ENCODE measurements at places on chromosomes 13 and 19. TPM values are rescaled to one million over a fixed set of nuclear protein-coding genes. Genes with fewer than 3 reads are reported as not detected.

The CADM4 gene
- 47.0 TPM for polyA plus RNA-seq

The ELANE gene
- polyA plus RNA-seq = not detected

The FCAR gene
- not detected for polyA plus RNA-seq

The SIGLEC10 gene
- 0.34 TPM for polyA plus RNA-seq

The CABP5 gene
- not detected for polyA plus RNA-seq

The RETN gene
- not detected for polyA plus RNA-seq

The KLK6 gene
- 30.3 TPM for polyA plus RNA-seq

The ZNF284 gene
- polyA plus RNA-seq = 1.2 TPM

The FGF14 gene
- polyA plus RNA-seq = 0.47 TPM

The IL11 gene
- 0.37 TPM for polyA plus RNA-seq

The MUC16 gene
- polyA plus RNA-seq = not detected

The ELOF1 gene
- polyA plus RNA-seq = 72.4 TPM

The STOML3 gene
- not detected for polyA plus RNA-seq

The TNFRSF19 gene
- 10.1 TPM for polyA plus RNA-seq

The MIDN gene
- polyA plus RNA-seq = 21.3 TPM

- DNase-seq = no peak
These were observed 4.6 kb downstream of the NFIC start for GRCh38 chr19:3370728-3371591.

DNA sequence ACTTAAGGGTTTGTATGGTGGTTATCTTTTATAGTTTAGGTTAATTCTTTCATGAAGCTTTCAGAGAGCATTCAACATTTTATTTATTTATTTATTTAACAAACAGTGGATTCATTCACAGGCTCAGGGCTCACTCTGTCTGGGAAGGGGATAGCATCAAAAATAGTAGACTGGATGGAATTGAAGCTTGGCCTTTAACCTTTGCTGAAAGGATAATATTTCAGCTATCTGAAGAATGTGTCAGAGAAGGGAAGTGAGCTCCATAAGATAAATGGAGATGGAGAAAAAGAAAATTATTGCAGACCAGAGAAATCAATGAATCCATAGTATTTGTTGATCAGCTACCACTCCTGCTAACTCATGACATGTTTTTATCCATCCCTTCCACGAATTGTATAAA lies 305.6 kb downstream of the COG6 start:
- no peak for DNase-seq

- no peak for DNase-seq
These were observed 11.3 kb downstream of the C19orf25 start for GRCh38 chr19:1467490-1468273.

GRCh38 chr13:32893176-32893575 lies 123.0 kb upstream of the KL start:
- no peak for DNase-seq

- no peak for DNase-seq
These were observed 143.2 kb downstream of the SLITRK5 start for GRCh38 chr13:87814403-87814802.

GRCh38 chr13:35995136-35995535 lies 136.0 kb downstream of the DCLK1 start:
- no peak for DNase-seq

- DNase-seq = peak; percentile 17
These were observed 26.8 kb upstream of the MTIF3 start for GRCh38 chr13:27476943-27477703.

GRCh38 chr19:13169769-13170168 lies 19.6 kb downstream of the IER2 start:
- no peak for DNase-seq

- DNase-seq = no peak
These were observed 36.8 kb upstream of the DPRX start for GRCh38 chr19:53594811-53595509.

- no peak for DNase-seq
These were observed 60.0 kb downstream of the VWA8 start for GRCh38 chr13:41900918-41901317.

DNA sequence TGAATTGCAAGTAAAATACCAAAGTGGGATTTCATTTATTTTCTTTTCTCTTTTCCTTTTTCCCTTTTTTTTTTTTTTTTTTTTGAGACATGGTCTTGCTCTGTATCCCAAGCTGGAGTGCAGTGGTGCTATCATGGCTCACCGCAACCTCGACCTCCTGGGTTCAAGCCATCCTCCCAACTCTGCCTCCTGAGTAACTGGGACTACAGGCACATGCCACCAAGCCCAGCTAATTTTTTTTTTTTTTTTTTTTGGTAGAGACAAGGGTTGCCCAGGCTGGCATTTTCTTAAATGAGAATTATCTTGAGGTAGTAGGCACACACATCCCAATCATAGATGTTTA lies 68.5 kb upstream of the GPR183 start:
- no peak for DNase-seq

DNA sequence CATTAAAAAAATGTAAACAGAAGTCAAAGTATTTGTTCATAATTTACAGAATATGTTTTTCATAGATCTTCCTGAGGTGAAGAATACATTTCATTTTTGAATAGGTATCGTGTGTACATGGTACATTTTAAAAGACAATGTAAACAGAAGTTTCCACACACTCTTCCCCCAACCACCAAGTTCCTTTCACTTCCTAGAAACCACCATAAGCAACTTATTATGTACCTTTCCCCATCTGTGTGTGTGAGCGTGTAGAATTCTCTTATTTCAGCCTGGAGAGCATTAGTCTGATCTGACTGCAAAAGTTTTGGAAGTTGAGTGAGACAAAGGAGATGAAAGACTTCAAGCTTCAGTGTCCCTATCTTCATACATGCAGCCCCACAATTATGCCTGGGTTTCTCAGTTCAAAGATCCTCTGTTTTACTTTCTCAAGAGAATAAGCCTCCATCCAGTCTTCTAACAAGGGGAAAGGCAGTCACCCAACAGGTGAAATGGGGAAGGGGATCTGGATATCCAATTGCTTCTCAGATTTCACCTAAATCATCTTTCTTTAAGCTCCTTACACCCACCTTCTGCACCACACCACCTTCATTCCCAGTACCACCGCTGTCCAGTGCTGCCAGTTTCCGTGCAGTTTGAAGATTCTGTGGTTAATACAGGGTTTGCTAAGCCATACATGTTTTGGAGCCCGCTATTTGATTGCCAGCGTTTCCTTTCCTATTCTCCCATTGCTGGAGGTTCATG lies 2.1 kb downstream of the TEX30 start:
- no peak for DNase-seq

GRCh38 chr19:16527971-16528521 lies 14.2 kb downstream of the CHERP start:
- no peak for DNase-seq

DNA sequence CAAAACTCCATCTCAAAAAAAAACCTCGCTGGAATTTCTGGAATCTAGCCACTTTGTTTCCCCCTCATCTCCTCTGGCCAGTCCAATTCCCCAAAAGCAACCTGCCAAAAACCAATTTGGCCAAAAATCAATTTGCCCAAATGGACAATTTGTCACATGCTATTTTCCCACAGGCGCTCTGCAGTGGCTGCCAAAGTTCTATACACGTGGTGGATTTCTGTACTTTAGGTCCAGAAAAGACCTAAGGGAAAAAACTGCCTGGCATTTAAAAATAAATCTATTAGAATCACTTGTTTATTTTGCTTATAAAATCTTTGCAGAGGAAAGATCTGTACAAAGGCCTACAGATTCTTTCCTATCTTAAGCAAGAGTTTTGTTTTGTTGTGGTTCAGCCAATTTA lies 79.4 kb downstream of the MAP4K1 start:
- no peak for DNase-seq

DNA sequence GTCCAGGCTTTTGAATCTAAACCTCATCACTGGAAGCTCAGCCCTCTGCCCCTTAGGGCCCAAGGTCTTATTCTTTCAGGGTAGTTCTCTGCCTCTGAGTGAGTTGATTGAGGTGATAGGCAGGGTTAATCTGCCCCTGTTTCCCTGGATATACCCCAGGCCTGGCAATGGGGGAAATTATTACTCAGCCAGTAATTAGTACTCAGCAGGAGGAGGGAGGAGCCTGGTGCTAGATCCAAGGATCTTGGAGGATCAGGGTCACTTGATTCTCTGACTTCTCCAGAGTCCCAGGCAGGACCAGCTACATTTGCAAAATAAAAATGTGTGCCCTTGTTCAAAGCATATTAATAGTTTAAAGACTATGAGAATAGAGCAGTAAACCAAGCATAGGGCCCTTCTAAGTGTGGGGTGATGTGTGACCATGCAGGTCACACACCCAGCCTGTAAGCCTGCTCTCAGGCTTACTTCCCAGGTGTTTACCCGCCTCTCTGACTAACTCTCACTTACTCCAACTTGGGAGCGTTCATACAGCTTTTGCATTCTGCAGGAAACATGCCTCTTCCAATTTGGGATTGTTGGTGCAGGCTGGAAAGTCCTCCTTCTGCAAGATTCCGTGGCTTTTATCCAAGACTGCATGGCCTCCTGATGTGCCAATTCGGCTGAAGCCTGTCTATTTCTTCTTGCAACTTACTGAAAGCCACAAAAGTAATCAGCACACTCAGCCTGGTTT lies 7.9 kb upstream of the STK24 start:
- no peak for DNase-seq

GRCh38 chr19:43618921-43619261 lies 538 bp downstream of the ZNF428 start:
- no peak for DNase-seq

DNA sequence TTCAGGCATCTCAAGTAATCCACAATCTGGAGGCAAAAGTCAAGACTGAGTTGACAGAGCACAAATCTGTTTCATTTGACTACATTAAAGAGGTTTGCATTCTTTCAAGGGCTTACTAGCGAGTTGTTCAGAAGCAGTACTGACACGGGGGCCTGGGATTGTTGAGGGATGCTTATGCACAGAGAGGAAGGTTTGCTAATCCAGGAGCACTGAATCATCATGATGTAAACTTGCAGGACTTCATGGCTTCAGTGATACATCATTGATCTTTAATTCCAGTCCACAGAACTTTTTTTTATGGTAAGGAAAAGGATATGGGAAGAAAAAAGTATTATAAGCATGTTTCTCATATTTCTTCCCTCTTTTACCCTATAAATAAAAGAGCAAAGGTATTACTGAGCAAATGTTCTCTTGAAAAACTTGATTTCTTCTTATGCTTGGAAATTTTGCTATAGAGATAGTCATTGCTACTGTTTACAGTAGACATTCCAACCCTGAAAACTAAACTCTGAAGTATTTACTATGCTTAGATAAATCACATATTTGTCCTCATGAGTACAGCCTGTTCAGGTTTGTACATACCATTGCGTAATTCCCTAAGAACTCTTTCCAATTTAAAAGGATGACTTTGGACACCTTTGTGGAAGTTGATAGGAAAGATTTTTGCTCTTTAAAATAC lies 65.8 kb upstream of the KPNA3 start:
- no peak for DNase-seq

DNA sequence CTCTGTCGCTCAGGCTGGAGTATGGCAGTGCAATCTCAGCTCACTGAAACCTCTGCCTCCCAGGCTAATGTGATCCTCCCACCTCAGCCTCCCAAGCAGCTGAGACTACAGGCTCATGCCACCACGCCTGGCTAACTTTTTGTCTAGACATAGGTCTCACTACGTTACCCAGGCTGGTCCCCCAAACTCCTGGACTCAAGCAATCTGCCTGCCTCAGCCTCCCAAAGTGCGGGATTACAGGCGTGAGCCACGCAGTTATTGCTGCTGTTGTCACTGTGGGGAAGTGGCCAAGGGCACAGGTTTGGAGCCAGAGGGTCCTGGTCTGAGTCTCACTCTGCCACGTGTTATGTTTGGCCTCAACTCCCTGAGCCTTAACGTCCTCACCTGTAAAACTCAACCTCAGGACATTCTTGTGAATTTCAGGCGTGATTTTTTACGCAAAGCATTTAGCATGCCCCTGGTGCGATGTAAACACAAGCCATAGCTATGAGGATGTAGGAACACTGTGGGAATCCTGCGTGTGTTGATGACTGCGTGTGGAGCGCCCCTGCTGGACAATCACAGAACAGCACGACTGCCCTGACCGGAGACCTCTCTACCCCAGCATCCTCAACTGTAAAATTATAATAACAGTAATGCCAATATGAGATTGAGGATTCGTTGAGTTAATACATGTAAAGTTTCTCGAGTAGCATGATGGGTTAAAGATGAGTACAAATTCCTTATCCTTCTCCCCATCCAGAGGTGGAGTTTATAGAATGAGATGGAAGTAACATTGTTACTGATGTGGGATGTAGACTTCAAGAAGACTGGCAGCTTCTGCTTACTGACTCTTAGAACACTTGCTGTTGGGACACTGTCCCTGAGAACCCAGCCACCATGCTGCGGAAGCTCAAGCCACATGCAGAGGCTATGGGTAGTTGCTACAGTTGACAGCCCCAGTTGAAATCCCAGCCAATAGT lies 41.8 kb upstream of the PNMA8B start:
- DNase-seq = no peak

DNA sequence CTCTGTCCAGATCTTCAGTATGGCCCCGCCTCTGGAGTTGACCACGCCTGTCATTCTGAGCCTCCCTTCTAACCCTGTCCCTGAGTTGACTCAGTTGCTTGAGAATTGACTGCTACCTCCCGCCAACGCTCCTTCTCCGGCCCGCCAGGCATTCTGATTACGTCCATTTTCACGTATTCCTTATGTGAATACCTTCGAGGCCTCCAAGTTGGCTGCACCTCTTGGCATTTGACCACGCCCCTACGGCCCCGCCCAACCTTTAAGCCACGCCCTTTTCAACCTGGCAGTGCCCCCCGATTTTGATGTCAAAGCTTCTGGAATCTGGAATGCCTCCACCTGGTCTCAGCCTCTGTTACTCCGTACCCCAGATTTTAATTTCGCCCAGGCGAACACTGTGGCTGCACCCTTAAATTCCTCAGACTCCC lies 1.7 kb upstream of the EML2 start:
- no peak for DNase-seq

DNA sequence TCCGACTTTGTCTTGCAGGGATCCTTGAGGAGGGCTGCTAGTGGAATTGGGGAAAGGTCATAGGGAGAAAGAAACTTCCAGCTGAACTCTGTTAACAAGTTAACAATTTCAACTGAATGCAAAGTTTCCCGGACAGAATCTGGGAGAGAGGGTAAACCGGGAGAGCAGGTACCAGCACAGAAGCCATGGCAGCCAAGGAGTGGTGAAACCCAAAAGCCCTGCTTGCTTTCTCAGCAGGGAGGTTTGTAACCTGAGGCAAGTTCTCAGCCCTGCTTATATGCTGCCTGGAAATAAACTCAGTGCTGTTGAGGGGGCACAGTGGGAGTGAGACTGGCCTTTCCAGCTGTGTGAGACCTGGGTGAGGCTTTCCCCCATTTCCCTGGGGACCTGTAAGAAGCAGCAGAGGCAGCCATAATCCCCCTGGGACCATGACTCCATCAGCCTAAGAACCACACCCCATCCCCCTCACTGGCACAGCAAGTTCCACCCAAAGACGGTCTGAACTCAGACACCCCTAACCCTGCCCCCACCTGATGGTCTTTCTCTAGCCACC lies 84.0 kb downstream of the SUCLA2 start:
- no peak for DNase-seq
